ENCODE measurements at places on chromosomes 6 and 20.

DNA sequence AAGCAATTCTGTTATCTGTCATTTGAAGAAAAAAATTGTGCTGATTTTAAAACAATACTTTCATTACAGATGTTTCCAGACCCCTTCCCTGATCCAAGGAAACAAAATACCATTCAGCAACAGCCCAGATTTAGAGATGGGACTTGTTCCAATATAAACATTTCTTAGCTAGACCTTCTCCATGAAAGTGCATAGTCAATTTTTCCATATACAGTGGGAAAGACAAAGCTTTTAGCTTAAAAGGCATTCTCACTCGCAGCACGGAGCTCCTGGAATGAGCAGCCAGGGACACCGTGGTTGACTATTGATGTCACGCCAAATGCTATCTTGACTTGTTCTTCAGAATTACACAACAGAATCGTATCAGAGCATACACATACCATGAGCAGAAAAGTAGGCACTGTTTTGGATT lies 21.5 kb downstream of the LAMA4 start:
- no peak for DNase-seq

DNA sequence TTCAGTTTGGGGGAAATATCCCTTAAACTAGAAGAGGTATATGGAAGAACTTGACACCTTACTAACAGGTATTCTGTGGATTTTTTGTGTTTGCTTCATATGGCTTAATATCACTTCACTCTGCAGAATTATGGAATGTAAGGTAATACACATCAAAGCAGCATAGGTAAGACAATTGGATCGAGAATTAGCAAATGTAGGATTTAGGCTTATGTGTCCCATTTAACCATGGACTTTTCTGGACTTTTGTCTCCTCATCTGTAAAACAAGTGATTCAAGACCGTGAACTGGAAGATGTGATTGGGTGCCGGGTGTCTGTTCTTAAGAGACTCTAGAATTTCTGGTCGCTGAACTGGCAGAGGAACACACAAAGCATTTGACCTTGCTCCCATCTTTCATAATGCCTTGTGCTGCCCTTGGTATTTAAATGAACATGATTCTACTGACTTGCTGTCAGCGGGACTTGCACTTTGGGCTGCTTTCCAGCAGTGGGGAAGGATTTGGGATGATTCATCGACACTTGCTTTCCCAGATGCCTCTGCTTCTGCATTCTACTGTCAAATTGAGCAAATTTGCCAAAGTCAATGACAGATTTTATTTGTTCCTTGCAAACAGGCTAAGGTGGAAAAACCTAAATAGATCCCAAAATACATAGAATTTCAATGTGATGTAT lies 199.8 kb downstream of the PLCB1 start:
- DNase-seq: no peak

- no peak for DNase-seq
Observed at GRCh38 chr6:37884548-37884947, 65.0 kb downstream of the ZFAND3 start.

DNA sequence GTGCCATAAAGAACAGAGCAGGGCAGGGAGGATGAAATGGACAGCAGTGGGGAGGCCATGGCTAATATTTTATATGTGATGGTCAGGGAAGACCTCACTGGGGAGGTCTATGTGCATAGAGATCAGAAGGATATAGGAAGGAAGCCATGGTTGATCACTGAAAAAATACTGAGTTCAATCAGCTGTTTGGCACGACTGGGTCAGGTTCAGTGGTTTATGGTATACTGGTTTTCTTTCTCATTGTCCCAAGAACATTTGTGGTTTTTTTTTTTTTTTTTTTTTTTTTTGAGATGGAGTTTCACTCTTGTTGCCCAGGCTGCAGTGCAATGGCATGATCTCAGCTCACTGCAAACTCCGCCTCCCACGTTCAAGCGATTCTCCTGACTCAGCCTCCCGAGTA lies 78.3 kb upstream of the TIAM2 start:
- no peak for DNase-seq

- no peak for DNase-seq
Observed at GRCh38 chr6:134230087-134230700, 87.7 kb downstream of the SGK1 start.

DNA sequence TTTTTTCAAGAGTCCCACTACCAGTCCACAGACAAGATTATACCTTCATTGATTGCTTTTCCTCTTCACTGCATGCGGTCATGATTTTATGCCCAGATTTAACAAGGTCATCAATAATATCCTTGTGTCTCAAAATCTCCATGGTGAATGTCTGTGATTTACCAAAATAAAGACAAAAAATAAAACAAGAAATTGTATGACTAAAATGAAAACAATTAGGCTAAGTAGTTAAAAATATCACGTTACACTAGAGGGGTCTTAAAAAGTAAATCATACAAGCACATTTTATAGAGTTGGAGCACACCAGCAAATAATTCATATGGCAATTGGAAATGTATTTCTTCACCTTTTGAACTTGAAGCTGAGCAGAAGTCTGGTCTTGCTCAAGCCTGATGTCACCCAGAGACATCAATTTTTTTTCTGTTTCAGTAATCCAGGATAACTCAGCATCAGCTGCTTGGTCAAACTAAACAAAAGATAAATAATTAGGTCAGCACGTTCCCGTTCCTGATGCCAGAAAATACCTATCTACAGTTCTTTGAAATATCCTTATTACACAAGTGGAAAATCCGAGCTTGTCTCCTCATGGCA lies 125.4 kb downstream of the DST start:
- no peak for DNase-seq

Measured in CD8-positive, alpha-beta T cell (primary cell).